ENCODE measurements at places on chromosomes 11 and 22. TPM values are rescaled to one million over a fixed set of nuclear protein-coding genes. Genes with fewer than 3 reads are reported as not detected.

GRCh38 chr11:8683115-8683807, 669 bp downstream of the RPL27A start:
- peak overlapping the region; percentile 81 for H3K27ac ChIP-seq
- no peaks in the 10 kb centered on the region for H3K27me3 ChIP-seq
- peaks cover 35% of the 10 kb centered on the region for H3K36me3 ChIP-seq
- H3K4me3 ChIP-seq: peak overlapping the region; percentile 86

Gene SPATA19
- not detected for total RNA-seq

GRCh38 chr11:61609980-61610366, 29.1 kb upstream of the SYT7 start:
- no peaks in the 10 kb centered on the region for H3K36me3 ChIP-seq
- DNase-seq: no peak
- no peaks in the 10 kb centered on the region for H3K4me1 ChIP-seq
- no peak overlapping the region for H3K27ac ChIP-seq
- H3K4me3 ChIP-seq: no peak overlapping the region

GRCh38 chr22:19291218-19291579, 320 bp downstream of the CLTCL1 start:
- DNase-seq: peak; percentile 69
- H3K36me3 ChIP-seq: no peaks in the 10 kb centered on the region
- peaks cover 4% of the 10 kb centered on the region for H3K4me1 ChIP-seq
- no peaks in the 10 kb centered on the region for H3K27me3 ChIP-seq
- peak overlapping the region; percentile 47 for H3K27ac ChIP-seq

GRCh38 chr11:9951807-9952206, 287.9 kb downstream of the SWAP70 start:
- H3K4me3 ChIP-seq: no peak overlapping the region
- no peaks in the 10 kb centered on the region for H3K36me3 ChIP-seq
- no peaks in the 10 kb centered on the region for H3K4me1 ChIP-seq
- no peaks in the 10 kb centered on the region for H3K27me3 ChIP-seq

DNA sequence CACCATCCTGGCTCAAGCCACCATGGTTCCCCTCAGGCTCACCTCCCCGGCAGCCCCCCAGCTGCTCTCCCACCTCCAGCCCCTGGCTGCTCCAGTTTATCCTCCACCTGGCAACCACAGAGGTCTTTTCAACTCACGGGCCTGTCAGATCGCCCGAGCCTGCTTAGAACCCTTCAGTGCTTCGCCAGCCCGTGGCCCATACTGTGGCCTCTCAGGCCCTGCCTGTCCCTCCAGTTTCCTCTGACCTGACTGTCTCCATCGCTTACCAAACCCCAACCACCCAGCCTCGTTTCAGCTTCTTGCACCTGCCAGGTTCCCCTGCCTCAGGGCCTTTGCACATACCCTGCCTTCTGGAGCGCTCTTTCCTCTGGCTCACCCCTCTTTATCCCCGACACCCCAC, 6.9 kb downstream of the KCNC1 start:
- no peak for DNase-seq
- H3K36me3 ChIP-seq: no peaks in the 10 kb centered on the region
- H3K27me3 ChIP-seq: peaks cover 23% of the 10 kb centered on the region

DNA sequence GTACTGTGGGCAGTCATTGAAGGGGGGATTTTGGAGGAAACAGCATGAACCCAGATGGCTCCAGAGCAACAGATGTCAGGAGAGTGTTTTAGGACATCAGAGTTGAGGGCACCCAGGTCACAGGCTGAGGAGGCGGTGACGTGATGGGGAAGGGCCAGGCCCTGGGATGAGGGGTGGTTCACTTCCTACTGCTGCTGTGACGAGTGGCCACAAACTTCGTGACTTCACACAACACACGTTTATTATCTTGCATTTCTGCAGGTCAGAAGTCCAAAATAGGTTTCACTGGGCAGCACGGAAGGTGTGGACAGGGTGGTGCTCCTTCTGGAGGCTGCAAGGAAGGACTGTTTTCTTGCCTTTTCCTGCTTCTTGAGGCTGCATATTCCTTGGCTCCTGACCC, 77.7 kb upstream of the RAB1B start:
- no peak overlapping the region for H3K27ac ChIP-seq
- H3K4me3 ChIP-seq: no peak overlapping the region
- H3K27me3 ChIP-seq: no peaks in the 10 kb centered on the region
- H3K36me3 ChIP-seq: peaks cover 24% of the 10 kb centered on the region

Gene OR6T1
- total RNA-seq: not detected

Gene PGA3
- total RNA-seq: 26.8 TPM

DNA sequence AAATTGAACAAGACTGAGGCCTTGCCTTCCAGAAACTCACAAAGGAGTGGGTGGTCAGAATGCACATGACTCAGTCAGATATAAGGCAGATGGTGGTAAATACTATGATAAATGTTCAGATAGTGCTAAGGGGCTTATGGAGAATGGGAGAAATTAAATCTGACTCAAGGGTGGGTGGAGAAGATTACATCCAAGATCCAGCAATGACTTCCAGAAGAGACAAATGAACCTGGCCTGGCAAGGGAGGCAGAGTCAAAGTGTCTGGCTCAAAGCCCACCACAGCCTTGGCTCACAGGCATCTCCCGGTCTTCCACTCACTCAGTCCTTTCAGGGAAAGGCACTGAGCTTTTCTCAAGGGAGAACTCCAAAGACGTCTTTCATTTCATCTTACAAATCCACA, 6.1 kb upstream of the ZBTB16 start:
- no peak for DNase-seq
- no peak overlapping the region for H3K4me3 ChIP-seq
- H3K4me1 ChIP-seq: no peaks in the 10 kb centered on the region
- H3K27me3 ChIP-seq: no peaks in the 10 kb centered on the region
- no peak overlapping the region for H3K27ac ChIP-seq
- no peaks in the 10 kb centered on the region for H3K36me3 ChIP-seq

- H3K27ac ChIP-seq: no peak overlapping the region
- no peaks in the 10 kb centered on the region for H3K27me3 ChIP-seq
- H3K4me1 ChIP-seq: no peaks in the 10 kb centered on the region
- no peaks in the 10 kb centered on the region for H3K36me3 ChIP-seq
- H3K4me3 ChIP-seq: no peak overlapping the region
These were observed 402.8 kb downstream of the CNTN5 start for GRCh38 chr11:99423428-99423983.

DNA sequence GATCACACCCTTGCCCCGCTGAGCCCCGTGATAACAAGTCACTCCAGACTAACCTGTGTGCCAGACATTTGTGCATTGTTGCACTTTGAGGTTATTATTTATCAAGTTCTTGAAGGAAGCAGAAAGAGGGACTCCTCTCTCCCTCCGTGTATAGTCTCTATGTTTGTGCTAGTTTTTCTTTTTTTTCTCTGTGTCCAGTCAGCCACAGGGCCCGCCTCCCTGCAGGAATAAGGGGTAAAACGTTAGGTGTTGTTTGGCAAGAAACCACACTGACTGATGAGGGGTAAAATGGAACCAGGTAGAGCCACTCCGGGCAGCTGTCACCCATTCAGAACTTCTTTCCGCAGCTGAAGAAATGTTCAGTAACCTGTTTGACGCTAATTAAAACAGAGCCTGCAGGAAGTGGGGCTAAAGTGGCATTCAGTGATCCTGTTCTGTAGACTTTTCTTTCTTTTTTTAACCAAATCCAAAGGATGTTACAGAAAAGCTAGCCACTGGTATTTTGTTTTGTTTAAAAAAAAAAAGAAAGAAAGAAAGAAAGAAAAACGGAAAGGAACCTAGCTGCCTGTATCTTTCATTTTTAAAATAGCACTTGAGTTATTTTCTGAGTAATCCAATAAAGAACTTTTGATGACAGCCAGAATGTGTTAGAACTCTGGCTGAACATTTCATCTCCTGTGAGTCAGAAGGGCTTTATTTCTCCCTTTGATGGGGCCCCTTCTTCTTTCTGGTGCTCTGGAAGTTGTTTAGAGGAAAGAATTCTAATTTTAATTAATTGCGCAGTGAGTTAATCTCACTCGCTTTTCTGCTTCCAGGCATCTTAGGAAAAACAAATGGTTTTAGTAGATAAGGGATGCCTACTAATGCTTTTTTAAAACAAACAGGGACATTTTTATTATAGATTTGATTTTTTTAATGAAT, 58.2 kb downstream of the COMMD9 start:
- H3K4me3 ChIP-seq: no peak overlapping the region
- H3K27me3 ChIP-seq: no peaks in the 10 kb centered on the region
- no peak for DNase-seq
- H3K4me1 ChIP-seq: no peaks in the 10 kb centered on the region
- H3K27ac ChIP-seq: no peak overlapping the region

DNA sequence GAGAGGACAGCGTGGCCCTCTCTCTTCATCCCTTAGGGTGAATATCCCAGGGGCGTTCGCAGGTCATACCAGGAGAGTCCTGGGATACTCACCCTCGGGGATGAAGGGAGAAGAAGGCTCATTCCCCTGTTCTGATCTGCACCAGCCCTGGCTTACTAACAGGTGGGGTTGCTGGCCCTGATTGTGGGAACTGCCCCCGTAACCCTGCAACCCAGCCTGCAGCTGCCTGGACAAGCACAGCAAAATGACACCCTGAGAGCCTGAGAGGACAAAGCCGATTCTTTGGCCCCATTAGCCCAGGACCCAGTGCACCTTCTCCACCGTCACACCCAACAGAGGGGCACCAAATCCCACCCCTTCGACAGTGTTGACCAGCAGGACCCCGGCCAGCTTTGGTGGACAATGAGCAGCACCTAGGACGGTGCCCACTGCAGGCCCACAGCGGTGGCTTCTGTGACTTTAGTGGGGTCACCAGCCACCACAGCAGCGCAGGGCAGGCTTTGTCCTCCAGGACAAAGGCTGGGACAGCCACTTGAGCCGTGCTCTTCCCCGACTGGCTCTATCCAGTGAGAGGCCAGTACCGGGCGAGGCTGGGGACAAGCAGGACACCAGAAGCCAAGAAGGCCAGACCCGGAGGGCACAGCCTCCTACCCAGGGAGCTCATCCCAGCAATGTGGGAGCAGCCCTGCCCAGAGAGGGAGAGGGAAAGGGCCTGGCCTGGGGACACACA, 98.5 kb upstream of the RTL6 start:
- H3K27me3 ChIP-seq: no peaks in the 10 kb centered on the region
- H3K4me3 ChIP-seq: no peak overlapping the region
- no peaks in the 10 kb centered on the region for H3K36me3 ChIP-seq
- DNase-seq: no peak

Gene LGALS12
- total RNA-seq: not detected

- H3K27me3 ChIP-seq: no peaks in the 10 kb centered on the region
- no peak overlapping the region for H3K4me3 ChIP-seq
These were observed 57.9 kb upstream of the PARVA start for GRCh38 chr11:12319461-12319951.

GRCh38 chr11:78838417-78838816, 263.8 kb upstream of the NARS2 start:
- no peaks in the 10 kb centered on the region for H3K4me1 ChIP-seq
- no peak for DNase-seq
- no peak overlapping the region for H3K27ac ChIP-seq
- no peak overlapping the region for H3K4me3 ChIP-seq
- H3K27me3 ChIP-seq: no peaks in the 10 kb centered on the region

GRCh38 chr11:36177836-36178235, 111.4 kb downstream of the COMMD9 start:
- H3K4me3 ChIP-seq: no peak overlapping the region
- no peaks in the 10 kb centered on the region for H3K27me3 ChIP-seq
- H3K36me3 ChIP-seq: no peaks in the 10 kb centered on the region

Gene SLC37A2
- 1.5 TPM for total RNA-seq

GRCh38 chr11:118939953-118940598, 14.3 kb upstream of the BCL9L start:
- H3K27me3 ChIP-seq: no peaks in the 10 kb centered on the region
- no peak overlapping the region for H3K27ac ChIP-seq
- no peak for DNase-seq
- H3K4me3 ChIP-seq: no peak overlapping the region

Gene NAALAD2
- not detected for total RNA-seq

DNA sequence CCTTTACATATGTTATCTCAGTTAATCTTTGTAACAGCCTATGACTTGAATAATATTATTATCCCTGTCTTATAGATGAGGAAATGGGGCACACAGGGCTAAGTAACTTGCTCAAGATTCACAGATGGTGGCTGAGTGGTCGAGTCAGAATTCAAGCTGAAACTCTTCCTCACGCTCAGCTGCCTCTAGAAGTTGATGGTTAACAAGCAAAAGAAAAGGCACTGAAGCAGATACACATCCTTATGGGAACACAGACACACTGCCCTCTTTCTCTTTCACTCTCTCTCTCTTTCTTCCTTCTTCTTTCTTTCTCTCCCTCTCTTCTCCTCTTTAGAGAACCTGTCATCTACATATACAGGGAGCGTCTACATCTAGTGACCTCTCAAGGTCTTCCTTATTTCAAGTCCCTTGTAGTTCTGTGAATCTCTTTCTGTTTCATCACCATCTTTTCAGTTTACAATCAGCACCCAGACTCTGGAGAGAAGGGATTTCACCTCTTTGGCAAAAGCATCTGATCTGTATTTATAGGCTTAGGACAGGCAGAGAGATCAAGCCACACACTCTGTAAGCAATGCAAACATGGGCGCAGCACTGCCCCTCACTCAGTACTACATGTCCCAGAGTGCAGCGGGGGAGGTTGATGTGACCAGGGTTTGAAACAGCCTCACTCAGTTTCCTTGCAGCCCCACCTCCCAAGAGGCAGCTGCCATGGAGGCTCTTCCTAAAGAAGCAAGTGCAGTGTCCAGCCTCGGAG, 75.7 kb downstream of the GRAMD1B start:
- H3K27me3 ChIP-seq: no peaks in the 10 kb centered on the region
- H3K4me1 ChIP-seq: no peaks in the 10 kb centered on the region
- H3K27ac ChIP-seq: no peak overlapping the region
- DNase-seq: no peak

Gene P4HA3
- 2.1 TPM for total RNA-seq

DNA sequence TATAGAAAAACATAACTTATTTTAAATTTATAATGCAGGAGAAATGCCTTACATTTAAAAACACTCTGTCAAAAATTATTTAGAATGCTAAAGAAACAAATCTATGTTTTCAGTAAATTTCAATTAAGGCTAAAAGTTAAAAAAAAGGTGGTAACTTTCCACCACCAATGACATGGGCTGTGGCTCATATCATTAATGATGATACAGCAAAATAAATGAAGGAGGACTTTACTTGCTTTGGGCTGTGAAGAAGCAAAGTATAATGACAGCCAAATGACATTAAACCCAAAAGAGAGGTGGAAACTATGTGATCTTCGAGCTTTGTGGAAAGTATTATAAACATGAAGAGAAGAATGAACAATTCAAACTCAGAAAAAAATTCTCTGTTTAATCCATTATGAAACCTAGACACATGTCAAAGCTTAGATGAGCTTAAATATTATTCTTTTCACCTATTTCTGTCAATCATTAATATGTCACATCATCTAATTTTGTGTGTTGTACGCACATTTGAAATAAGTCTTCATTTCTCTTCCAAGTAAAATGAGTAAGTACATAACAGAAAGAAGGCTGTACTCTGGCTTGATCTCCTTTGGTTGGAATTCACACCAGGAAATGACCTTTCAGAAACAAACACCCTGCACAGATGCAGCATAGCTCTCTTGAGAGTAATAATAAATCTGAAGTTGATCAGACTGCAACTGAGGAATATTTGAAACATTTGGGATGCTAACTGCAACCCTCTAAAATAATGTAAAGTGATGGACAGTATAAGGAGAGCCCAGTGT, 265.8 kb downstream of the TTC28 start:
- no peaks in the 10 kb centered on the region for H3K36me3 ChIP-seq
- peaks cover 21% of the 10 kb centered on the region for H3K4me1 ChIP-seq
- H3K4me3 ChIP-seq: no peak overlapping the region
- no peaks in the 10 kb centered on the region for H3K27me3 ChIP-seq
- no peak for DNase-seq

GRCh38 chr11:132245403-132246385, 875.3 kb downstream of the NTM start:
- no peak overlapping the region for H3K27ac ChIP-seq
- no peaks in the 10 kb centered on the region for H3K36me3 ChIP-seq
- no peak for DNase-seq
- H3K4me1 ChIP-seq: no peaks in the 10 kb centered on the region
- no peaks in the 10 kb centered on the region for H3K27me3 ChIP-seq

Measured in ascending aorta (tissue), 2 donors.